ENCODE measurements at places on chromosomes 5 and 9.

DNA sequence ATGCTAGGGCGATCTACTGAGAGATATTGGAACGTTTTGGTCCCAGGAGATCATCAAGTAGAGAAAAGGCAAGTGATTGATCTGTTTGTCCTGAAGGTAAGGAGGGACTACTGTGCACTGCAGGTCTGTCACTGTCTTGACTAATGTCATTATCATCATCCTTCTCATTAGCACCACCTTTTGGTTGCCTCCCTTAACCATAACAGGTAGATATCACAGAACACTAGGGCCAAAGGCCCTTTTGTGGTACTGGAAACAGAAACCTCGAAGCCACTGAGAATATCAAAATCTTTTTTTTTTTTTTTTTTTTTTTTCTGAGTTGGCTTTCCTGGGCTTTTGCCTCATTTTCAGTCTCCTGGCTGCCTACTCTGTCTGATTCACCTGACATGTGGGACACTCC lies 134.0 kb downstream of the KCTD16 start:
- no peak for DNase-seq

GRCh38 chr9:132901858-132902831 lies 23.4 kb downstream of the SPACA9 start:
- DNase-seq: peak; percentile 75

GRCh38 chr5:166724284-166724683 lies 1567.2 kb upstream of the WWC1 start:
- no peak for DNase-seq

- no peak for DNase-seq
Measured at GRCh38 chr9:79989079-79989478, 417.3 kb downstream of the TLE4 start.

DNA sequence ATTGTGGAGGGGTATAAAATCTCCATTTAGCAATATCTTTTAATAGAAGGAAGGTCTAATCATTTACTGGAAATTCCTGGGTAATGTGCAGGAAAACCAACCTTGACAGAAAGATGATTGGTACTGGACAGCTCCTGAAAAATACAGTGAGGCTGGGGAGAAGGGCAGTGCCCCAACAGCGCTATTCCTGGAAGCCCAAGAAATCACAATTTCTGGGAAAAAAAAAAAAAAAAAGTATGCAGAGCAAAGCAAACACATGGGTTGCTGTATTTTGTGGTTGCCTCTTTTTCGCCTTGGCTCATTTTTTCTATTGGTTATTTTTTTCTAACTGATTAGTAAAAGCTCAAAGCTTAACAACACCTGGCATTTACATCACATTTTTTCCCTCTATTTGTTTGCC lies 249.7 kb downstream of the ENC1 start:
- no peak for DNase-seq

GRCh38 chr5:116365006-116365496 lies 209.6 kb downstream of the SEMA6A start:
- no peak for DNase-seq

GRCh38 chr9:110072597-110073355 lies 135.2 kb downstream of the C9orf152 start:
- DNase-seq: no peak

- peak; percentile 16 for DNase-seq
Measured at GRCh38 chr9:114968671-114969070, 38.3 kb upstream of the TNFSF8 start.

- no peak for DNase-seq
Measured at GRCh38 chr5:148841519-148841918, 15.1 kb downstream of the ADRB2 start.

- no peak for DNase-seq
Measured at GRCh38 chr9:14308853-14309145, 5.1 kb downstream of the NFIB start.

GRCh38 chr5:179163236-179164155 lies 103.3 kb downstream of the ZNF354C start:
- no peak for DNase-seq

- no peak for DNase-seq
Measured at GRCh38 chr5:68499987-68500386, 284.4 kb downstream of the PIK3R1 start.

GRCh38 chr9:14343261-14344031 lies 29.5 kb upstream of the NFIB start:
- no peak for DNase-seq

DNA sequence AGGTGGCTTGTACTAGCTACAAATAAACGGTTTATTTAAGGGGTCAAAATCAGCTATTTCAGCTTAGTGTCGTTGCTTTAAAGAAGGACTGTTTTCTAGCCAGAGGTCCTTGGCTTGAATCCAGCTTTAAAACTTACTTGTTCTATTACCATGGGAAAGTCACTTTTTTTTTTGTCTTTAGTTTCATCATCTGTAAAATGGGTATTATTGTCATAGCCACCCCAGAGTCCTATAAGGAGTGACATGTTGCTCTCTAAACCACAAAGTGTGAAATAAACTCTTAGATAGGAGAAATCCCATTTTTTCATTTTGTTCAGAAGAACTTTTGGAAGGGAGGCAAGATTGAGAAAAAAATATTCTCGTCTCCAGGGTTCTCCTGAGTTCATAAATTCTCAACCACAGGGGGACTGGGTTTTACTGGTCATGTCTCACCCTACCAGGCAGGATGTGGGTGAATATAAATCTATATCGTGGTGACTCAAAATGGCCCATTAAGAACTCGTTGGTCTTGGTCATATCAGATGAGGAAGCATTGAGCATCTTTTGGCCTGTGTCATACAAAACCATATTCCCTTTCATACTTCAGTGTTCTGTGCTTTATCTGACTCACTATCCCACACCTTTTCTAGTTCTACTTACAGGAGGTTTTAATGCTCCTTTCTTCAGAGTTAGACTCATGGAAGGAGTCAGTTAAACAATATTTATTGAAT lies 202.7 kb upstream of the NR3C1 start:
- no peak for DNase-seq

GRCh38 chr9:114086607-114087006 lies 8.5 kb upstream of the AMBP start:
- no peak for DNase-seq

DNA sequence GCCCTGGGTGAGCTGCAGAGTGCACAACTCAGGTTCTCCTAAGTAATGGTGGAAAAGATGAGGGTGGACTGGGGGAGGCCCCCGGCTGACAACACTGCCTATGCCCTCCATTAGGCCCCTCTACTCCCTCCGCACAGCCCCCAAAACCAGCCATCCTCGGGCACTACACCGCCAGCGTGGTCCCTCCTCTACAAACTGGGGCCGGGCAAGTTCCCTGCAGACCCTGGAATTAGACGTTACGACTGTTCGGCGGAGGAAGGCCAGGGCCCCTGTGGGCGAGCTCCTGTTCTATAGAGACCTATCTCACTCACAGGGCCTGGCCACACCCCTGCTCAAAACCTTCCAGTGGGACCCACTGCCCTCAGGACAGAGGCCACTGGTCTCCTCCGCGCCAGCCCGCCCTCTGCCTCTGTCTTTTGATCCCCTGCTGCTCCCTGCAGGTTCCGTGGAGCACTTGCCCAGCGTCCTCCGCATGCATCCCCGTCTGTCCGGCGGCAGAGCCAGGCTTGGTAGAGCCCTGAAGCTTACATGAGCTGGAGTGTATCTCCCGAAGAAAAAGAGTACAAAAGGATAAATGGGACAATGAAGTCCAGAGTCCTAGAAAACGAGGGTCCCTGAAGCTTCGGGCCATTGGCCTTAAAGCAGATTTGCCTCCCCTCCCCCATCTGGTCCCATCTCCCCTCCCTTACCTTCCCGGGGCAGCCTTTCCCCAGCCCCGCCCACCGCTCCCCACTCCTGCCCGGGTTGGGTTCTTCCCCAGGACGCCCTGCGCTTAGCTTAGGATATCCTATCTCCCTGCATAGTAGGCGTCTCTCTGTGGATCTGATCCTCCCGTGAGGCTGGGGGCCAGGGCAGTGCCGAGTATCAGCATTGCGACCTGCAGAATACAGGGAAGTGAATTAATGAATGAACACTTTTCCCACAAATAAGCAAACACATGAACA lies 71.3 kb downstream of the HRH2 start:
- no peak for DNase-seq

DNA sequence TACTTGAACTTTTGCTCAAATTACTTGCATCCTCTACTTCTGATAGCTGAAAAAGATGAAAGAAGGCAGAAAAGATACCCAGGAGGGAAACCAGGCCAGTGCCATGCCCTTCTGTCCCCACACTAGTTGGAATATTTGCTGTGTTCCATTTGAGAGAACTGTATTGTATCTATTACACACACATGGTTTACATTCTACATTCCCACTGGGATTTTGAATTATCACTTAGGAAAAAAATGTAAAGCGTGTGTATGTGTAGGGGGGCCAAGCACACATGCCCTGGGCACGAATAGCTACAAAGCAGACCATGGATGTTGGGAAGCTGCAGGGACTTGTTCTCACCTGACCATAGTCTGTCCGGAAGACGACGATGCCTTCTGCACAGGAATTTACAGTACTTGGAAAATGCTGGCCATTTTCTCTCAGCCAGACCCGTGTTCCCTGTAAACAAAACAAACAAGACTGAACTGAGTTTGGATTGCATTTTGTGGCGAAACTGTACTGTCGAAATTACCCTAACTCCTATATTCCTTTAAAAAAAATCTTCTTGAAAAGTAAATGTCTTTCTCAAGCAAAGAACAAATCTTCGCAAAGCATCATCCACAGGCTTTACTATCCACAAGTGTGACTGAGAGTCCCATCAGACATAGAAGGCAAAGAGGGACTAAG lies 58.7 kb downstream of the MYO10 start:
- DNase-seq: no peak

DNA sequence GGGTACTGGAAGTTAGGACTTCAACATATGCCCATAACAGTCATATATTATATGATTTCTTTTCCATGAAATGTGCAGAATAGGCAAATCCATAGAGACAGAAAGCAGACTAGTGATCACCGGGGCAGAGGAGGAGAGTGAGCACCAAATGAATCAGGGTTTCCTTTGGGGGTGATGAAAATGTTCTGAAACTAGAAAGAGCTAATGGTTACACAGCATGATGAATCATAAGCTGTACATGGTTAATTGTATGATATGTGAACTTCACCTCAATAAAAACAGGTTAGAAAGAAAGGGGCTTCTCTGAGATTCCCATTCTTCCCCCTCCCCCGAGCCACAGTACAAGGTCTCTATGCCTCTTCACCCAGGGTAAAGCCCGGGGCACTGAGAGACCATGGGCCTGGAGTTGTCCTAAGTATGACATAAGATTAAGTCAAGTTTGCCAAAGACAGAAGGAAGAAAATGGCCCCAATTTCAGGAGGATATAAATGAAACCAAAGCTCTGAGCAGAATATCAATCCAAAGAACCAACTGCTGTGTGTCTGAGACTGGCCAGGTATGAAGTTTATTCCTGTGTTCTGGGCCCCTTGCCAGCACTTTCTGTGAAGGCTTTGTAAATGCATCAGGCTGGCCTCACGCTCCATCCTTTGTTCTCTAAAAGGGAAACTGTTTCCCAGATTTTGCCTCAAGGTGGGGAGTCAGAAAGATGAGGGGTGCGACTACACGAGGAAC lies 243.8 kb downstream of the CDK5RAP2 start:
- DNase-seq: no peak

- no peak for DNase-seq
Measured at GRCh38 chr5:5645198-5645597, 222.7 kb downstream of the ICE1 start.

- DNase-seq: no peak
Measured at GRCh38 chr5:120162321-120162720, 301.8 kb upstream of the PRR16 start.

DNA sequence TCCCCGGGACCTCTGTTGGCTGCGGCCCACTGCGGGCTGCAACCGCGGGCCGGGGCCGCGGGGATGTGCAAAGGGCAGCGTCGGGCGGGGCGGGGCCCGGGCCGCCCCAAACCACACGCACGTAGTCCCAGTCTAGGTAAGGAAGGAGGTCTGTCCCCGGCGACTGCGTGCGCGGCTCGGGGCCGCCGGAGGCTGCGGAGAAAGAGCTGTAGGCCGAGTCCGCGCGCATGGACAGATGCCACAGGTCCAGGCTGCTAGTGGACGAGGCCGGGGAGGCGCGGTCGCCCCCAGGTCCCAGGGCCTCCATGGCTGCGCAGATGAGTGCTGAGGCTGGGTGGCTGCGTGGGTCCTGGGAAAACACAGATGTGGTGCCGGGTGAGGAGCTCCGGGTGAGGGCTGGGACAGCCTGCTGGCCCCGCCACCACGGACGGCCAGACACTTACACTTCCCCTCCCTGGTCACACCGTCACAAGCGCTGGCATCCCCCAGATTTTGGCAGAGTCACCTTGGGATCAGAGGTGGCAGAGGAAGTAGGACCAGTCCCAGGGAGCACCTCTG lies 4.5 kb downstream of the SHROOM1 start:
- no peak for DNase-seq

DNA sequence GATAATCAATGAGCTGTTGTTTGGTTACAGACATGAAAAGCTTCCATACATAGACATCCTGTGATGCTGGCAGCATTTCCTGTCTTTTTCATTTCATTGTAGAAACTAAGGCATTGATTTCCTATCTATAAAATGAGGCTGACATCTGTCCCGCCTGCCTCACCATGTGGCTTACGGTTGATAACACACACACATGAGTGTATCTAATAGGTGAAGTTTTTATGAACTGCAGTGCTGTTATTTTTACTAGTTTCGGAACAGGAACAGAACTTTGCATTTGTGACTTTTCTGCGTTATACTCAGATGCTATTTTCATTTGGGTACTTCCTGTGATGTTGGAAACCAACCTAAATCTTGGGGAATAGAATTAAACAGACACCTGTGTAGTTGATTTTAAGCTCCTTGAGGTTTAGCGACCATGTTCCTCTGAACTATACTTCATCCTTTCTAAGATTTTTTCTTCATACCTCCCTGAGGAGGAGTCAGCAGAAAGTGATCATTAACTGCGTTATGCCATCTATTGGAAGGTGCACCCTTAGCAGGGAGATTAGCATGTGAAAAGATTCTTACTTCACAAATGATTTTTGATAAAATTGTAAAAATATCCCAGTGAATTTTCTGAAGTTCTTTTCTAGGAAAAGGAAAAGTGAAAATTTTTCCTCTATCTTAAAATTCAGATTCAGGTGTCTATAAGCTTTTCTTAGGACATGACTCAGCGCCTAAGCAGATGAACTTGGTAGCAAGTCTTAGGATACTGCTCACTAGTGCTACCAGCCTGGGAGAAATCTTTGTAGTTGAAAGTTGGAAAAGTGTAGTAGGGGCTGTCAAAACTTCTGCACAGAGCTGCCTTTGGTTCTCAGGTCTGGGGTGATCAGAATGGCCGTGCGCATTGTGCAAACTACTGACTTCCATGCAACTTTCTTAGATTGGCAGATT lies 134.5 kb downstream of the TRIO start:
- DNase-seq: no peak

- no peak for DNase-seq
Measured at GRCh38 chr9:89418474-89418845, 79.5 kb downstream of the SEMA4D start.

- no peak for DNase-seq
Measured at GRCh38 chr5:151662805-151663204, 23.9 kb downstream of the SPARC start.

- DNase-seq: no peak
Measured at GRCh38 chr5:132075719-132076077, 2.1 kb downstream of the CSF2 start.

- DNase-seq: peak; percentile 90
Measured at GRCh38 chr5:107736638-107737037, 65.9 kb upstream of the EFNA5 start.

Data from astrocyte of the cerebellum (primary cell).